ENCODE measurements at places on chromosomes 11 and 22.

DNA sequence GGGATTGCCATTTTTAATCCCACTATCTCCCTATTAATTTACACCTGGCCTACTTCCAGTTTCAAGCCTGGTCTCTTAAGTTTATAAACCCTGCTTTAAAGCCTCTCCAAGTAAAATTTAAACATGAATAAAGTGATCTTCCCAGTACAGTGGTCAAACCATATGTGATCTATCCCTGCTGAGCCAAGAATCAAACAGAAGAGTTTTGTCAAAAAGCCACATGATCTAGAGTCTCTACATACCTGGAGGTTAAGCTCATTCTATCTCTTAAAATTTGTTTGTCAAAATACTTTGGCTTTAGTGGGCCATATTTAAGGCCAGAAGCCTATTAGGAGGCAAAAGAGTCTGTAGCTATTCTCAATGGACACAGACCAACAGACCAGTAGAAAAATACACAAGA is 42.9 kb upstream of the DDI1 start:
- no peak for ATAC-seq

- peak; percentile 92 for ATAC-seq
These were observed 147.5 kb upstream of the CTSC start for GRCh38 chr11:88484873-88485621.

DNA sequence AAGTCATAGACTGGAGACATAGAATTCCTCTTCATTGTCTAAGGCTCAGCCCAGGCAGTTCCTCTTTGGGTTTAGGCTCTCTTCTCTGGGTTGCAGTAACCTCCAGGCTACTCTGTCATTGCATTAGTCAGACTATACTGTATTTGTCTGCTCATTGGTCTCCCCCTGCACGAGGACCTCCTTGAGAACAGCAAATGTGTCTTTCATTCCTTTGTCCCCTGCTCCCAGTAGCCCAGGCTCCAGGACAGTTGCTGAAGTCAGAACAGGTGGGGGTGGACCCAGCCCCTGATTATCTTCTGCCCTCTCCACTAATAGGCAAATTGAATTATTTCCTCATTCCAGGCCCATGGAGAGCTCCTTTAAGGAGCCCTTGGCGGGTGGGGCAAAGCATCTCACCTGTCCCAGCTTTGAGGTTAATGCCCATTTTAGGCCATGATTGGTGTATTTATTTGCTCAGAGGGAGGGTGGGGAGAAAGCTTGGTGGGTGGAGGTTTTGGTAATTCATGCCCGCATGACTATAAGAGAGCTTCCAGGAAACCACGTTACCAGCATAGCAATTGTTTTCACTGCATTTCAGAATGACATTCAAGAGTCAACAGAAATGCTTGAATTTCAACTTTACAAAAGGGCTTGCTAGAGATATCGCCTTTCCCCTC is 40.9 kb downstream of the NAV2 start:
- no peak for ATAC-seq

DNA sequence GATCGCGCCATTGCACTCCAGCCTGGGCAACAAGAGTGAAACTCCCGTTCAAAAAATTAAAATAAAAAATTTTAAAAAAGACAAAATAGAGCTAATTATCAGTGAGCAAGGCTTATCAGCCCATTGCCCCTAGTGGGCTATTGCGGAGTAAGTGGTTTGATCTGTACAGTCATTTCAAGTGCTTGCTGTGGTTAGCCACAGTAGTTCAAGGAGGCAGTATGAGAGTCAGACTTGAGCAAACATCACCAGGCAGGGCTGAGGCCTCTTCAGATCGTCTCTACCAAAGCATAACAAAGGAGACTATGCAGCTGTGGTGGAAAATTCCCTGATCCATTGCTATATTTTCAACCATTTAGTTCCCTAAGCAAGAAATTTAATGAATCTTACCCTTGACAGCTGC is 4.3 kb upstream of the SBF2 start:
- no peak for ATAC-seq

- ATAC-seq, result no peak
These were observed 1.8 kb upstream of the CARS1 start for GRCh38 chr11:3058753-3059664.

- peak; percentile 44 for ATAC-seq
These were observed 1.7 kb downstream of the QSER1 start for GRCh38 chr11:32894149-32894827.

GRCh38 chr22:25919452-25919851 is 177.5 kb downstream of the MYO18B start:
- no peak for ATAC-seq

DNA sequence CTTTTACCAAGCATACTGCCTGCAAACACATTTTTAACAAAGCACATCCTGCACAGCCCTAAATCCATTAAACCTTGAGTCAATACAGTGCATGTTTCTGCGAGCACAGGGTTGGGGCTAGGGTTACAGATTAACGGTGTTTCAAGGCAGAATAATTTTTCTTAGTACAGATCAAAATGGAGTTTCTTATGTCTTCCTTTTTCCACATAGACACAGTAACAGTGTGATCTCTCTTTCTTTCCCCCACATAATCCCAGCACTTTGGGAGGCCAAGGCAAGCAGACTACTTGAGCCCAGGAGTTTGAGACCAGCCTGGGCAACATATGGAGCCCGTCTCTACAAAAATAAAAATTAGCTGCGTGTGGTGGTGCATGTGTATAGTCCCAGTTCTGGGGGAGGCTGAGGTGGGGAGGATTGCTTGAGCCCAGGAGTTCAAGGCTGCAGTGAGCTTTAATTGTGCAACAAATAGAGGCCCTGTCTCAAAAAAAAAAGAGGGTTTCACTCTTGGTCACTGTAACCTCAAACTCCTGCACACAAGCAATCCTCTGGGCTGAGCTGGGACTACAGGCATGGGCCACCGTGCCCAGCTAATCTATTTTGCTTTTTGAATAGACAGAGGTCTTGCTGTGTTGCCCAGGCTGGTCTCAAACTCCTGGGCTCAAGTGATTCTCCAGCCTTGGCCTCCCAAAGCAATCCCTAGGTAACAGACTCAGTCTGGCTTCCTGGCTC is 19.7 kb upstream of the SLC3A2 start:
- ATAC-seq, result no peak

GRCh38 chr11:83864412-83865057 is 578.4 kb upstream of the CCDC90B start:
- no peak for ATAC-seq

- ATAC-seq, result no peak
These were observed 289.2 kb downstream of the MN1 start for GRCh38 chr22:27512283-27512761.

DNA sequence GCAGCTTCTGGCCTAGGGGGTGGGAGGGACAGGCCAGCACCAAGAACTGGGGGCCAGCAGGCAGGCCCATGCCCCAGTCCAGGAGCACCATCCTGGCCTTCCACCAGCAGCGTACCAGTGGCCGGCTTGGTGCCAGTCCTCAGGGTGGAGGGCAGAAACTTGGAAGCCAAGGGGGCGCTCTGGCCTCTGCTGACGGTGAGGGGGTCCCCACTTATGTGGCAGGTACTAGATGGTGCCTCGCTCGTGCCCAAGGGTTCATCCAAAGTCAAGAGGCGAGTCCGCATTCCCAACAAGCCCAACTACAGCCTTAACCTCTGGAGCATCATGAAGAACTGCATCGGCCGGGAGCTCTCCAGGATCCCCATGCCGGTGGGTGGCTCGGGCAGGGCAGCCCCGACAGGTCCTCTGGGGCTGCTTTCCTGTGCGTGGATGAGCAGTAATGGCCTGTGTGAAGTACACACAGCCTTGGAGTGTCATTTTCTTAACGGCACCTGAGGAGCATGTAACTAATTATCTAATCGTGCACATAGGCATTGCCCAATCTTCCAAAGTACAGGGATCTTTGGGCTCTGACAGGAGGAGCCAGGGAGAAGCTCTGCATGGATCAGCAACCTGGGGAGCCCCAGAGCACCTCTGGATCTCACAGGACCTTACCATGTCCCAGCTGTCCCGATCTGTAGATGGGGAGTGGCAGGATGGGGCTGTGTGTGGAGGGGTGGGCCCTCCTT is 79.1 kb downstream of the MORC2 start:
- ATAC-seq, result no peak

DNA sequence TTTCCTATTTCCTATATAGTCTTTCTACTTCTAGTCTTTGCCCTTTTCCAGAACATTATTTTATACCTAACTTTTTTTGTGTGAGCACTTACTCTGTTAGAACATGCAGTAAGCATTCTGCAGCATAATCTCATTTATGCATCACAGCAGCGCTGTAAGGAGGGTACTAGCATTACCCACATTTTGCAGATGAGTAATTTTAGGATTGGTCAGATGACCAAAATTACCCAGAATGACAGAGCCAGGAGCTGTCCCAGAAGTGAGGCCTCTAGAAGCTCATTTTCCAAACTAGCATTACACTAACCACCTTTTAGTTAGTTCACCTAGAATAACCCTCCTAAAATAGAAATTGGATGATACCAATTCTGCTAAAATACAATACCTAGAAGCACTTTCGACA is 47.1 kb upstream of the ARHGAP32 start:
- no peak for ATAC-seq

- ATAC-seq, result no peak
These were observed 56.7 kb downstream of the PPP6R3 start for GRCh38 chr11:68517121-68517741.

GRCh38 chr22:42673898-42674401 is 24.8 kb upstream of the CYB5R3 start:
- ATAC-seq, result peak; percentile 57

- no peak for ATAC-seq
These were observed 40.5 kb downstream of the PRCP start for GRCh38 chr11:82859750-82860149.

DNA sequence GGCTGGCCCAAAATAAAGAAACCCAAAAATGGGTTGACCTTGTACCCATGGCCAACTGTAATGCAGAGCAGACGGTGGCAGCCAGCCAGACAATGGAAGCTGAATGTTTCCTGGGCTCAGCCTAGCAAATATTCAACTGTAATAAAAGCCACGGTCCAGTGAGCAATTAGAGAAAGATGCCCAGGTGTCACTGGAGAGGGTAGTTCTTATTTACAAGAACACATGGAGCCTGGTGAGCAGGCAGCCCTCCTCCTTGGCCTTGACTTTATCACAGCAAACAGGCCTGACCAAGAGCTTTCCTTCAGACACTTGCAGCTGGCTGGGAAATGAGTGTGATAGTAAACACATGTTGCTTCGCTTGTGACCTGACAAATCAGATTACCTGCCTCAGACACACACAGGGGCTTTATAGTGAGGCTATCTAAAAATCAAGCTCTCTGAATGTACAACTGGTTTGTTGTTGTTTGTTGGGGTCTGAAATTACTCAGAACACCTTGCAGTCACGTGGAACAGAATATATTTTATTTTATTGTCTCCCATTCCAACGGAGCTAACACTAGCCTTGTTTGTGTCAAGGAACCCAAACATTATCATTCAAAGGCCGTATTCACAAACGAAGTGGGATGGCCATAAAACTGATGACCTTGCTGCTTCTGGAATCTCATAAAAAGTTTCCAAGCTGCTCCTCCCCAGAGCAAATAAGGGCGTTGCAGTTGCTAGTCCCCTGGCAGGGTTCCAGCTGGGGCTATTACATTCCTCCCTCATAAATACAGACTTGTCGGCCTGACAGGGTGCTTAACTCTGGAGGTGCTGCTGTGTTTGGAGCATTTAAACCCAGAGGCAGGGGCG is 161.1 kb downstream of the BBOX1 start:
- peak; percentile 85 for ATAC-seq

- no peak for ATAC-seq
These were observed 194.6 kb upstream of the ZC3H12C start for GRCh38 chr11:109898592-109898991.

DNA sequence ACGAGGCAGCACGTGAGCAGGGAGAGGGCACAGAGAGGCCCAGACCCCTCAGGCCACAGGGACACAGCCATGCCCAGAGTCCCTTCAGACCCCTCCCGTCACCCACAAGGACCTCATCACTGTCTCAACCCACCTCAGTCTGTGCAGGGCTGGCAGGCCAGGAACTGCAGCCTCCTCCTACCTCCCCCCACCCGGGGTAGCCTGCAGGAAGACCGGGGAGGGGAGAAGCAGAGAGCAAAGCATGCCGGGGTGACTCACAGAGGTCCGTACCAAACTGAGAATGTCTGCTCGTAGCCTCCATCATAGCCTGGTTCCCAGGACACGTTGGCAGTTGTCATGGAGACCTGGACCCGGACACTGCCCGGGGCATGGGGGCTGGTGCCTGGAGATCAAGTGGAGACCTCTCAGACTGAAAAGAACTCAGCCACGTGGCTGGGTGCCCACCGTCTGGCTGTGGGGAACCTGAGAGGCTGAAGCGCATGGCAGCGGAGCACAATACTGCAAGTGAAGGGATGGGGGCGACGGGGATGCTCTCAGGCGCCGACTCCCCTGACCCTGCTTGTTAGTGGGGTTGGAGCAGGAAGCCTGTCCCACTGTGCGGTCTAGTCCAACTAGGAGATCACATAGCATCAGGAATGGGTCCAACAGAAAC is 27.2 kb downstream of the IGSF9B start:
- ATAC-seq, result no peak
